Calu3 (cell line): ENCODE measurements at places on chromosomes 6 and 20. TPM values are rescaled to one million over a fixed set of nuclear protein-coding genes. Genes with fewer than 3 reads are reported as not detected.

The CLIC5 gene
- total RNA-seq = 3.3 and 5.1 TPM in 2 replicates

The HLA-DMB gene
- 32.4 and 35.9 TPM in 2 replicates for total RNA-seq

The SIRPB1 gene
- 3.3 and 3.4 TPM in 2 replicates for total RNA-seq

The COL19A1 gene
- total RNA-seq = not detected in 2 replicates

The KCNK16 gene
- total RNA-seq = not detected in 2 replicates

The CPXM1 gene
- 0.14 and 0.29 TPM in 2 replicates for total RNA-seq

The RBPJL gene
- total RNA-seq = not detected in 2 replicates

The DNAJC5 gene
- 79.9 and 85.9 TPM in 2 replicates for total RNA-seq

The SLC32A1 gene
- not detected in 2 replicates for total RNA-seq

The CYP24A1 gene
- total RNA-seq = 393 and 665 TPM in 2 replicates

The OXT gene
- not detected in 2 replicates for total RNA-seq

The TRAPPC3L gene
- total RNA-seq = not detected in 2 replicates

The RPRD1B gene
- 53.5 and 61.8 TPM in 2 replicates for total RNA-seq

The SLC25A27 gene
- total RNA-seq = 5.4 and 8.8 TPM in 2 replicates

The PROKR2 gene
- total RNA-seq = not detected in 2 replicates

The HLA-DOB gene
- 0.97 and 2.2 TPM in 2 replicates for total RNA-seq

The OR2H2 gene
- total RNA-seq = not detected in 2 replicates

The HAO1 gene
- total RNA-seq = not detected in 2 replicates

The SIRPB2 gene
- 0.57 and 1.1 TPM in 2 replicates for total RNA-seq

The SNAI1 gene
- total RNA-seq = 0.81 and 0.90 TPM in 2 replicates

The GPLD1 gene
- total RNA-seq = 2.0 and 3.5 TPM in 2 replicates

The HLA-DRA gene
- 173 and 283 TPM in 2 replicates for total RNA-seq

The STXBP5 gene
- total RNA-seq = 7.0 and 10.1 TPM in 2 replicates

The IL17F gene
- total RNA-seq = not detected in 2 replicates

The SOX18 gene
- not detected in 2 replicates for total RNA-seq

The PNPLA1 gene
- 0.19 and 0.20 TPM in 2 replicates for total RNA-seq

The RSPH9 gene
- total RNA-seq = 0.15 and 0.19 TPM in 2 replicates

The CCM2L gene
- total RNA-seq = not detected in 2 replicates

The ZNF322 gene
- 25.1 and 27.1 TPM in 2 replicates for total RNA-seq

The VNN1 gene
- total RNA-seq = 12.4 and 13.3 TPM in 2 replicates
